ENCODE measurements at places on chromosomes 4 and X.
A peak's percentile ranks its signal among the peaks of the same experiment; 100 is the strongest.

DNA sequence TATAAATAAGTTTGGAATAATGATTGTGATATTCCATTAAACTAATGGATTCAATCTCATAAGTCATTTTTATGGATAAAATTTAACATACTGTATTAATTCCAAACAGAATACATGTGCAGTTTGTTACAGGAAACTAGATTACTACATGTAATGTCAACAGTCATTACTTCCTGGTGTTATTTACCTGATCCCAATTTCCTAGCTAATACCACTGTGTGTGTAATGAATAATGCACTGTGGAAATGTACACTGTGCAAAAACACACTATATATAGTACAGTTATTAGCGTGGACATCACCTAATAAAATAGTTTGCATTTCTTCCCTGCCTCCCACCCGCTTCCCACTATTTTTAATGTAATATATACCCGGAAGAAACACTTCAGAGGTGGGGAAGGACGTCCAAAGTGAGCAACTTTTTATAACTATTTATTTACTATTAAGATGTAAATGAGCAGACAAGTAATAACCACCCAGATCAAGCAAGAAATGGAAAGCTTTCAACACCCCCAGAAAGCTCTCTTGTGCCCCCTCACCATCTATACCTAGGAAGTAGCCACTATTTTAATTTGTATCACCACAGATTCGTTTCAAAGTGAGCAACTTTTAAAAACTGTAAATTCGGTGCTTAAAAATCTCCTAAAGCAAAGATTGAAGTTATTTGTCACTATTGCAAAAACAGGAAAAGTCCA lies 219.1 kb downstream of the THOC2 start:
- no peak for DNase-seq
- no peaks in the 10 kb centered on the region for H3K4me1 ChIP-seq
- no peaks in the 10 kb centered on the region for H3K36me3 ChIP-seq
- H3K27me3 ChIP-seq, result no peaks in the 10 kb centered on the region
- H3K27ac ChIP-seq, result no peak overlapping the region

GRCh38 chr4:12562476-12563140 lies 921.5 kb downstream of the RAB28 start:
- no peaks in the 10 kb centered on the region for H3K27me3 ChIP-seq
- H3K27ac ChIP-seq, result no peak overlapping the region
- H3K4me3 ChIP-seq, result no peak overlapping the region
- no peaks in the 10 kb centered on the region for H3K36me3 ChIP-seq
- no peaks in the 10 kb centered on the region for H3K4me1 ChIP-seq

GRCh38 chr4:10879411-10880110 lies 195.0 kb upstream of the CLNK start:
- no peak overlapping the region for H3K27ac ChIP-seq
- H3K4me1 ChIP-seq, result no peaks in the 10 kb centered on the region
- H3K27me3 ChIP-seq, result no peaks in the 10 kb centered on the region

DNA sequence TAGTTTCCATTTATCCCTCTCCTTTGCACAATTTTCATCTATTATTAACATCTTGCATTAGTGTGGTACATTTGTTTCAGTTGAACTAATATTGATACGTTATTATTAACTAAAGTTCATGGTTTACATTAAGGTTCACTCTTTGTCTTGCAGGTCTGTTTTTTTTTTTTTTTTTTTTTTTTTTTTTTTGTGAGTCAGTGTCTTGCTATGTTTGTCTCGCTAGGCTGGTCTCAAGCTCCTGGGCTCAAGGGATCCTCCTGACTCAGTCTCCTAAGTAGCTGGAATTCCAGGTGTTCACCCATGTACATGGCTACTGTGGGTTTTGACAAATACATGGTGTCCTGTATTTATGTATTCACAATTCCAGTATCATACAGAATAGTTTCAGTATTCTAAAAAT lies 6.8 kb downstream of the TBC1D19 start:
- peak overlapping the region; percentile 31 for H3K27ac ChIP-seq
- DNase-seq, result no peak

DNA sequence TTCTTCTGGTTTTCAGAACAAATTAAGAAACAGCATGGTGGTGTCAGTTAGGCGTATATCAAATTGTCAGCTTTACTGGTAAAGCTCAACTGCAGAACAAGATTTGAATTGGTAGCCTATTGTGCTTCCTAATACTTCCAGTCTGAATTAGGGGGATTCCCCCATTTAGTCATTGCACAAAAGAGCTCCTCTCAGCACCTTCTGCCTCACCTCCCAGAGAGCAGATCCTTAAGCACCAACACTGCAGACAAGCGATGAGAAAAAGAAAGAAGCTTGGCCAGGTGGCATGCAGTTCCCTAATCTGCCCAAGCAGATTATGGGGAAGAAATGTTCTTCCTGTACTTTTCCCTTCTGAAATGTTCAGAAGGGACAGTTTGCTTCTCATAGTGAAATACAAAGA lies 9.2 kb downstream of the MAP9 start:
- DNase-seq, result no peak
- H3K4me1 ChIP-seq, result no peaks in the 10 kb centered on the region
- H3K27me3 ChIP-seq, result no peaks in the 10 kb centered on the region
- no peak overlapping the region for H3K4me3 ChIP-seq
- H3K27ac ChIP-seq, result no peak overlapping the region
- H3K36me3 ChIP-seq, result no peaks in the 10 kb centered on the region

GRCh38 chr4:110540982-110541451 lies 65.1 kb downstream of the ENPEP start:
- H3K36me3 ChIP-seq, result no peaks in the 10 kb centered on the region
- no peaks in the 10 kb centered on the region for H3K27me3 ChIP-seq
- no peak overlapping the region for H3K4me3 ChIP-seq
- no peak overlapping the region for H3K27ac ChIP-seq
- no peak for DNase-seq

DNA sequence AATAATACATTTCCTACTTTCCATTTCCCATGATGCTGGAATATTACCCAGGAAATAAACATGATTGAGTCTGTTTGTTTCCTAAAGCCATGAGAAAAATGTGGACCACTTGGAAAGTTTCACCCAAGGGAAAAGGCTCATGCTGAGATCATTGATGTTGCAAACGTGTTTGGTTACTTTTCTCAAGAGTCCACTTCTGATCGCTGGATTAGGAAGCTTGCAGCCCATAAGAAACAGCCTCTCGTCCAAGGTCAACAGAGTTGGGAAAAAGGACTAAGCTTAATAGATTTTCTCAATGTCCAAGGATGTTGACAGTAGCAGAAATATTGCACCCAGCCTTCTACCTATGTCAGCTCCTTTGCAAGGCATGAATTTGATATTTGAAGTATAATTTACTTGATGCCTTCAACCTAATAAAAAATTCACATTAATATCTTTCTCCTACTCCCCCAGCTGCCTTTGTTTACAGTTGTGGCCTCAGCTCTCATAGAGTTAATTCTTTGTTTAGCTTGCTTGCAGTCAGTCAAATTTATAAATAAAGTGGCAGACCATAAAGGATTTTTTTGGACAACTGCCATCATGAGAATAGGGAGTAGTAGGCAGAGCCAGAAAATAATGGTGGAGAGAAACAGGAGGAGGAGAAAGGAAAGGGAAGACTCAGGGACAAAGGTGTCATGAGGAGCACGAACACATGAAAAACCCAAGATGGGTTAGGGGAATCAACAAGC lies 65.6 kb upstream of the BLTP1 start:
- H3K4me3 ChIP-seq, result no peak overlapping the region
- no peaks in the 10 kb centered on the region for H3K4me1 ChIP-seq
- DNase-seq, result no peak

DNA sequence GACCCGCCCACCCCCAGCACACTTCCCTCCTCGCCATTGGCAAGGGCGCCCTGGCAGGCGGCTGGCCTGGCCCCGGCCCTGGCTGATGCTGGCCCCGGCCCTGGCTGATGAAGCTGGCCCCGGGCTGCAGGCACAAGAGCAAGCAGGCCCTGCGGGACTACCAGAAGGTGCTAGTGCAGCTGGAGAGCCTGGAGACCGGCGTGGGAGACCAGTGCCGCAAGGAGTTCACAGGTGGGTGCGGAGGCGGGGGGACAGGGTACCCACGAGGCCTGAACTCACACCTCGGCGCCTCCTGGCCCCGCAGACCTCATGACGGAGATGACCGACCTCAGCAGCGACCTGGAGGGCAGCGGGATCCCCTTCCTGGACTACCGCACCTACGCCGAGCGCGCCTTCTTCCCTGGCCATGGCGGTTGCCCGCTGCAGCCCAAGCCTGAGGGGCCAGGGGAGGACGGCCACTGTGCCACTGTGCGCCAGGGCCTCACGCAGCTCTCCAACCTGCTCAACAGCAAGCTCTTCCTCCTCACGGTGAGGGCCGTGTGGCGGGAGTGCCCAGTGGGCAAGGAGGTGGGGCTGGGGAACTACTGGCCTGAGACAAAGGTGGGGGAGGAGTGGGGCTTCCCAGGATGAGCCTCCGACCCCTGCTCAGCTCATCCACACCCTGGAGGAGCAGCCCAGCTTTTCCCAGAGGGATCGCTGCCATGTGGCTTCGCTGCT lies 6.1 kb upstream of the SRPK3 start:
- DNase-seq, result peak; percentile 60
- H3K4me3 ChIP-seq, result no peak overlapping the region
- no peak overlapping the region for H3K27ac ChIP-seq
- H3K27me3 ChIP-seq, result peaks cover 3% of the 10 kb centered on the region
- peaks cover 18% of the 10 kb centered on the region for H3K36me3 ChIP-seq

GRCh38 chr4:7422151-7422897 lies 12.4 kb downstream of the PSAPL1 start:
- H3K27me3 ChIP-seq, result no peaks in the 10 kb centered on the region
- H3K4me3 ChIP-seq, result no peak overlapping the region
- no peaks in the 10 kb centered on the region for H3K4me1 ChIP-seq
- peak; percentile 41 for DNase-seq

DNA sequence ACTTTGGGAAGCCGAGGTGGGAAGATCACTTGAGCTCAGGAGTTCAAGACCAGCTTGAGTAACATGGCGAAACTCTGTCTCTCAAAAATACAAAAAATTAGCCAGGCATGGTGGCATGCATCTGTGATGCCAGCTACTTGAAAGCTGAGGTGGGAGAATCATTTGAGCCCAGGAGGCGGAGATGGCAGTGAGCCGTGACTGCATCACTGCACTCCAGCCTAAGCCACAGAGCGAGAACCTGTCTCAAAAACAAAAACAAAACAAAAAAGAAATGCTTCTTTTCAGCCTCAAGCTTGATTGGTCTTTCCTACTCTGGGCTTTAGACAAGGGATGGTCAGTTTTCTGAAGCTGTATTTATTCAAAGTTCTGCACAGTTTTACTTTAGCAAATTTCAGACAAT lies 15.8 kb upstream of the DHRSX start:
- DNase-seq, result no peak
- H3K27me3 ChIP-seq, result no peaks in the 10 kb centered on the region
- no peak overlapping the region for H3K4me3 ChIP-seq
- H3K27ac ChIP-seq, result no peak overlapping the region

GRCh38 chr4:105399532-105400161 lies 74.2 kb downstream of the PPA2 start:
- H3K4me3 ChIP-seq, result no peak overlapping the region
- no peaks in the 10 kb centered on the region for H3K4me1 ChIP-seq
- DNase-seq, result no peak
- H3K27ac ChIP-seq, result no peak overlapping the region

DNA sequence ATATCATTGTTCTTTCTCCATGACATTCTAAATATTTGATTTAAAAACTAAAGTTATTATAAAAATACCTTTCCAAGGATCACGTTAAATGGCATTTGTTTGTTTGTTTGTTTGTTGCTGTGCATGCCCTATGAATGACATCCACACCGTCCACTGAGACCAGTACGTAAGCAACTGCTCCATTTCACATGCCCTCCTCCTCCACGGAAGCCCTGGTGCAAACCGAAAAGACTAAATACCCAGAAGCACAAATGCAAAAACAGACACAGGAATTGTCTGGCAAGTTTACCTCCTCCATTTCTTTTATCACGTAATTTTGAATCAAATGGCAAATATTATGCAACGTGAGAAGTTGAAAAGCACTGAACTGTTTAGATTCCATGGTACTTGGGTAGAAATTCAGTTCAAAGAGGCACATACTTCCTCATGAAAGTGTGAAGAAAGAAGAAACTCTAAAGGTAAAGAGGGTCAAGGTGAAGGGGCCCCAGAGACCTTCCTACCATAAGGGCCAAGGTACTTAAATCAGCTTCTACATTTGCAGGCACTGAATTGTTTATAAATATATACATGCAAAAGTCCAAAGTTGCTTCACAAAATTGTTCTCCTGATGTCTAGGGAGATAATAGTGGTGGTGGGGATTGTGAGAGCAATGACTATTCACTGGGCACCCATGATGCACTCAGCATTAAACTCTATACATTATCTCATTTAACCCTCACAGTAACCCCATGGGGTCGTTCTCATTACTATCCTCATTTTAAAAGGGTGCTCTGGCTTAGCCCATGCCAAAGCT lies 23.4 kb downstream of the IRF2 start:
- DNase-seq, result no peak
- peaks cover 77% of the 10 kb centered on the region for H3K4me1 ChIP-seq
- H3K27ac ChIP-seq, result no peak overlapping the region
- no peaks in the 10 kb centered on the region for H3K27me3 ChIP-seq

- H3K27ac ChIP-seq, result peak overlapping the region; percentile 61
- peaks cover 6% of the 10 kb centered on the region for H3K36me3 ChIP-seq
- H3K4me1 ChIP-seq, result peaks cover 7% of the 10 kb centered on the region
- no peaks in the 10 kb centered on the region for H3K27me3 ChIP-seq
- no peak for DNase-seq
These were observed 4.7 kb downstream of the PYURF start for GRCh38 chr4:88518911-88519310.

All from sigmoid colon (tissue), 7 donors.